ENCODE measurements at places on chromosomes 2 and 18. TPM values are rescaled to one million over a fixed set of nuclear protein-coding genes. Genes with fewer than 3 reads are reported as not detected.

The CAPN14 gene
- polyA plus RNA-seq = not detected

The ABCB11 gene
- polyA plus RNA-seq = not detected

The ACADL gene
- polyA plus RNA-seq = not detected

The SLC23A3 gene
- 0.58 TPM for polyA plus RNA-seq

The CCL20 gene
- not detected for polyA plus RNA-seq

The ADRA2B gene
- polyA plus RNA-seq = not detected

The HAAO gene
- polyA plus RNA-seq = 0.36 TPM

The TMEM247 gene
- polyA plus RNA-seq = not detected

The YPEL5 gene
- 129 TPM for polyA plus RNA-seq

The ATF2 gene
- 29.5 TPM for polyA plus RNA-seq

The EMILIN2 gene
- 6.5 TPM for polyA plus RNA-seq

The CWC22 gene
- 21.6 TPM for polyA plus RNA-seq

The ST6GAL2 gene
- polyA plus RNA-seq = not detected

The ALPP gene
- not detected for polyA plus RNA-seq

The SP140 gene
- polyA plus RNA-seq = 0.53 TPM

The TAF4B gene
- polyA plus RNA-seq = 1.5 TPM

The IL18RAP gene
- 0.11 TPM for polyA plus RNA-seq

GRCh38 chr18:1047406-1047805 is 142.7 kb downstream of the ADCYAP1 start:
- peak; percentile 47 for DNase-seq

- DNase-seq = no peak
Observed at GRCh38 chr2:105755895-105756294, 11.2 kb downstream of the NCK2 start.

- no peak for DNase-seq
Observed at GRCh38 chr2:84301717-84302116, 157.4 kb downstream of the SUCLG1 start.

DNA sequence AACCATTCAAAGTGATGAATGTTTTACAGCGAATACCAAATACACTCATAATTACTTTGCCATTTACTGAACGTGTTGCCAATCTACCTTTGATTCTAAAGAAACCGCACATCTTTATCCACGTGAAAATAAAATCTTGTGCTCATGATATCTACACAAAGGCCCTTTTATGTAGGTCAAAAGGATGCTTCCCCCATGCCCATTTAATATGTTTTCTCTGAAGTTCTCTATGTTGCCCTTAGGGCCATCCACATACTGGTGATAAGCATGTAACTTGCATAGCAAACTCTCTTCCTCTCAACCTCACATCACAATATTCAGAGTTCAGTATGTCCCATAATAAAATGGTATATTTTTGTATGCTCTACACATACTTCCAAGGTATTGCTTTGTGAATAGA is 380.0 kb upstream of the FIGN start:
- no peak for DNase-seq

DNA sequence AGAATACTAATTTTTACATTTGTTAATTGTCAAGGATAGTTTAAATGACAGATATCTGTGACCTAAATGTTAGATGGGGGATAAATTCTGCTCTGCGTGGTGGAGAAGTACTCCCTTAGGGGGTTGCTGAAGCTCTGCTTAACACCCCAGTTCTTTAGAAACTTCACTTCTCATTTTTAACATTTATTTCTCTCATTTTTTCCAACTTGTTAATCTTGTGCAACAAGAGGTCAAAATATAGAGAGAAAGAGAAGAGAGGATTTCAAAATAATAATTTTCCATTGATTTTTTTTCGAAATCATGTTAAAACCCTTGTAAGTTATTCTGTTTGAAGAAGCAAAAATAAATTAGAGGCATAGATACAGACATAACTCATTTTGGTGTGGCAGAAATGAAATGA is 61.3 kb upstream of the SLC8A1 start:
- DNase-seq = no peak

GRCh38 chr18:12113999-12114646 is 20.5 kb downstream of the ANKRD62 start:
- no peak for DNase-seq

DNA sequence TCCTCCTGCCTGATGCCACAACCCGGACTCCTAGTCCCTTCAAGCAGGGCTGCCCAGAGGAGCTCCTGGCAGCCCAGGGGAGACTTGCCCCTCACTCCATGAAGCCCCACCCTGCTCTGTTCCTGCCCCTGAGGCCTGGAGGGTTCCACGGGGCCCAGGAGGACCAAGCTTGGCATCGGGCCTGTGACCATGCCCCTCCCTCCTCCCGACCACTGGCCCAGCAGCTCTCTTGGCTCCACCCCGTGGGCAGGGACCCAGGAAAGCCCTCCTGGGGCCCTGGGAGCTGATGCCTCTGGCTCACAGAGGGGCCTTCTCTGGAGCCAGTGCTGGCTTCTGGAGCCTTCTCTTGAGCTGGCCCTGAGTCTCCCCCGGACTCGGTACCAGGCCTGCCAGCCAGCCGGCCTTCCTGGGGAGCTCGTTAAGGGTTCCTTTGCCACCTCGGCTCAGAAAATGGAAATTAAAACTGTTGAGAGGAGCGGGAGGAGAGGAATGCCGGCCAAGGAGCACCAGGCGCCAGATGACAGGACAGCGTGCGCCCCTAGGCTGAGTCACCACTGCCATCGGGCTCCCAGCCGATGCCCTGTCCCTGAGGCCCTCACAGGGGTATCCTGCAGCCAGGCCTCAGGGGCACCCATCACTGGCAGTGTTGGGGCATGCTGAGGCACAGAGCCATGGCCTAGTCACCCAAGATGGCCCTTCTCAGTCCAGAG is 40.6 kb upstream of the SNED1 start:
- peak; percentile 60 for DNase-seq

DNA sequence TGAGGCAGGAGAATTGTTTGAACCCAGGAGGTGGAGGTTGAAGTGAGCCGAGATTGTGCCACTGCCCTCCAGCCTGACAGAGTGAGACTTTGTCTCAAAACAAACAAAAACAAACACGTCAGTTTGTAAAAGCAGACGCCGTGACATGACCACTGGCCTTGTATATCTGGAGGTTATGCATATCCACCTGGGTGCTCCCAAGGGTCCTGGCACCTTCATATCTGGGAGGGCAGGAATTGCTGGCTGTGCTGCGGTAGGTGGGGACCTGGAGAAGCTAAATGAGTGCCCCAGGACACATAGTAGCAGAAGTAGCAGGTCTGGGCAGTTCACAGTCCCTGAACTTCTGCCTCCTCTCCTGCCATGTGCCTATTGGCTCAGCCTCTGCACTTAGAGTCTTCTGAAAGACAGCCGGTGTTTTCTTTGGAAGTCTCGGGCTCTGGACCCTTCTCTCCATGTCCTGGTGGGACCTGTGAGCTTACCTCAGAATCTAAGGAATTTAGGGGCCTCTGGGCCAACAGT is 30.9 kb upstream of the IL1R2 start:
- no peak for DNase-seq

DNA sequence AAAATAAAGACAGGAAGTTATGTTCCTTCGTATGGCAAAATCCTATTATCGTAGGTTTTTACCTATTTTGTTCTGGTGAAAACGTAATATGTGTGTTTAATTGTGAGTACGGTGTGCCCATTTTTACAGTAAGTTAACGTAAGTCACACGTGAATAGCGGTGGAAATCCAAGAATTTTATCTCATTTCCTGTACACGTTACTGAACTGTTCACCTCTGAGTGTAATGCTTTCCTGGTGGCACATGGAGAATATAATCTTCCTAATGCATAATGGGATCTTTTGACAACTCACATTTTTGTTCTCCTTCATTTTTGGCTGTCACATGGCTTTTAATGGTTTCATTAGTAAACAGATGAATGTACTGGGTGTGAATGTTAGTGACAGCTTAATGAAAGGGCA is 28.2 kb downstream of the BCL2L11 start:
- no peak for DNase-seq

DNA sequence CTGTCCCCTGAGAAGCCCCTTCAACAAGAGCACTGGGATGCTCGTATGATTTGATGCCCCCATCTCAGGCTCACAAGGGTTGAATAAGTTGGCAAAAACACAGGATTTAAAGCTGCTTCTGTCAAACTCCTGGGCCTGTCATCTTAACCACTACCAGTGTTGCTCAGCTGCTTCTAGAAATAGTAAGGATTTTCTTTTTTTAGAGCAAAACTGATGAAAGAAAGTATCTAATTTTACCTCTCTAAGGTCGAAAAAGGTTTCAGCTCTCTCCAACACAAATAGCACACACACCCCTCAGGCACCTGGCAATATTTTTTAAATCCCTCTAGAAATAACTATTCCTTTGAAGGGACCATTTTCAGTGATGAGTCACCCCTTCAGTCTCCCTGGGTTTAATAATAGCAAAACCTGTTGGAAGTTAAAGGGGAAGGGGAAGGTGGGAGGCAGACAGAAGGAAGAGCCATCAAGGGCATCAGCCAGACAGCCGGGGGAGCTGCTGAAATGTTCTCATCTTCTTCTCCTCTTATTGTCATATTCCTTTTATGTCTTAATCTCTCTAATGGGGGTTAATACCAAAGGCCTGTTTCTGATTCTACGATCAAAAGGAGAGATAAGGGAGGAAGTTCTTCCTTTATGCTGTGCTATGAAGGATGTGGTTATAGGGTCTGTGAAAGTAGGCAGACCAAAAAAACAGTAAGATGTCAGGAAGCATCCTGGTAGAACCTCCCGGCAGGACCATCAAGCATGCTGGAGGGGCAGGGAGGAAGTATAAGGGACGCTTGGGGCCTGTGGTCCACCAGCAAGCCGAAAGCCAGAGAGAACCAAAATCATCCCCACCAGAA is 31.9 kb upstream of the SLC35G4 start:
- DNase-seq = no peak

GRCh38 chr18:48979944-48980890 is 29.5 kb upstream of the SMAD7 start:
- DNase-seq = peak; percentile 34

DNA sequence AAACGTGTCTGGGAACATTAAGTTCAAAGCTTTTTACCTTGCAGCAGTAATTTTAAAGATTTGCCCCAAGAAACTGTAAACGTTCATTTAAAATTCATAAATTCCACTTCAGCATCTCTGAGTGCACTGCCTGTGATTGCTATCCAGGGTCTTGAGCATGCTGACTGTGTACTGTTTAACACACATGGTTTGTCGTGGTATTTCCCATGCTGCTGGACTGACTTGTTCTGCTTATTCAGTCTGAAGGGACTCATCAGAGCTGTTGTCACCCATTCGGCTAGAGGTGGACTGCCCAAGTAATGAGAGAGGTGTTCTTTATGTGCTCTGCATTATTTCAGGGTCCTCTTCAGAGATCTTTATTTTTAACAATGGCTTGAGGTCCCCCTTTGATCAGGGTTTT is 53.1 kb downstream of the RHBDD1 start:
- peak; percentile 46 for DNase-seq

DNA sequence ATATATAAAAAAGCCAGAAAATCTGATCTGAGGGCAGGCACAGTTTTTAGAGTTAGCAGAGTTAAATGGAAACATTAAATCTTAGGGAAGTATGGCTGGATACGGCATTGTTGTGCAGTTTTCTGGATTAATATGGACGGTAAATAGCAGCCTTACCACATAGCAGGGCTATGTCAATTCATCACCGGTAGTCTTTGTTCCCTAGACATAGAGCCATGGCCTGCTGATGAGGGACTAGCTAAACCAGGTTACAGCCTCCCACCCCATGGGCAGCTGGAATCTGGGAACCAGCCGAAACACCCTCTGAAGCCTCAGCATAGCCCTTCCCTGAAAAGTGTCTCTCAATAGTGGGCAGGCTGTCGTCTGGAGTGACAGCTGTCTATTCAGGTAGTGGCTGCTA is 32.4 kb downstream of the CDCA7 start:
- no peak for DNase-seq

DNA sequence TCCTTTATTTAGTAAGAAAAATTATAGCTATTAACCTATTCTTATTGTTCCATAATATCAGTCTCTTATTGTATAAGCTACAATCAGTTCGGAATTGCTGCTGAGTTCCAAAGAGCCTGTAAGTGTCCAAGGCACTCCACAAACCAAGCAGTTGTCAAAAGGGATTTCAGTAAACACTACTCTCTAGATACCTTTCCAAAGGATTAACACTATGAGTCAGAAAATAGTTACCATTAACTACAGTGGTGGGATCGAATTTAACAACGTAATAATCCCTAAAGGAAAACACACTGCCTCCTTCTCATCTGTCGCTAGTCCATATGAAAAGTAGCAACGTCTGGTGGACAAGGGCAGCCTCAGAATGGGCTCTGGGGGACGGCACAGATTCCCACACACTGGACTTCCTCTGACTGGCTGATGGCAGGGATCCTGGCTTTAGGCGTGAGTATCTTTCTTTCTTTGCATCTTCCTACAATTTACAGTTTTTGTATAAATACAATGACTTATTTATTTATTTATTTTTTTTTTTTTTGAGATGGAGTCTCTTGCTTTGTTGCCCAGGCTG is 8.8 kb downstream of the TGFBRAP1 start:
- no peak for DNase-seq

DNA sequence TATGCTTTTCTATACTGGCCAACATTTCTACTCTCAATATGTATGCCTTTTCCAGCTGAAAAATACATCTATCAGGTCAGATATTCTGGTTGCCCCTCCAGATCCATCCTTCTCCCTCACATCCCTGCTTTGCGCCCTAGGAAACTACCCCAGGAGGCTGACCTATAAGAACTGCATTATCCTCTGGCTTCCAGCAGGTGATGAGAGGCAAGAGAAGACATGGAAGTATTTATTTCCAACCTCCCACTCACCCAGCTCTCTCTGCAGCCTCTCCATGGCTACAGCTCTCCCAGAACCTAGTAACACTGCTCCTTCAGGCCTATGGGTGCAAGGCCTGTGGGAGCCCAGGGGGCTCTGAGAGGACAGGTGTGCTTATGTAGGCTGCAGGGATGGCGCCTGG is 42.9 kb downstream of the ARID5A start:
- DNase-seq = no peak

DNA sequence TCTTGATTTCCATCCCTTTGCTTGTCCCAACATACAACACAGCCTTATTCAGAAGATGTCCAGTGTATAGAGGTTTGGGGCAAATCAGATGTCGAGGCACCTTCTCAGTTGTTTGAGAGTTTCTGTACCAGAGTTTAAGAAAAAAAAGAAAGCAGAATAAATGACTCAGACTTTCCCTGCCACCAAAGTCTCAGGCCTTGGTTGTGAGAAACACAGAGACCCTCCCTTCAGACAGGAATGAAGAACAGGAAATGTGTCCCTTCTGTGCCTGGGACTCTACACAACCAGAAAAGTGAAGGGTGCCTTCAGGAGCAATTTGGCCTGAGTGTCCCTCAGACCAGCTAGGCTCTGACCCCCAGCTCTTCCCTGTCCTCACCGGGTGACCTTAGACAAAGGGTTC is 37.3 kb upstream of the REL start:
- DNase-seq = no peak

DNA sequence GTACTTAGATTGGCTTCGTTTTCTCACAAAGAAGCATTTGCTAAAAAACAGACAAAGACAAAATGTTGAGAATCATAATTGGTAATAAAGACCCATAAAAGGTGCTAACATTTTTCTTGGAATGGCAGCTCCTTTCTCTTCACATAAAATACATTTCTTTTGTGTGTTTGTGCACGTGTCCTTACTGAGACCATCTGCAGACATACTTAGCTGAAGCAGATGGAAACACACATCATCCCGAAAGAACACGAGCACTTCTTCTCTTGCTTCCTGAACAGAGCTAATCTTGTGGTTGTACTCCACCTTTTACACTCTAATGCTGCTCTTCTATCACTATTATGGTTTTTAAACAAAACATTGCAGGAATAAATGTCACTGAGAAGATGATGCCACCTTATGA is 142.5 kb downstream of the SPHKAP start:
- no peak for DNase-seq

GRCh38 chr2:82124629-82125028 is 1820.1 kb upstream of the LRRTM1 start:
- peak; percentile 0 for DNase-seq

GRCh38 chr18:70553936-70554260 is 265.1 kb downstream of the SOCS6 start:
- peak; percentile 1 for DNase-seq
